ENCODE measurements at places on chromosomes 12 and 14.
A peak's percentile ranks its signal among the peaks of the same experiment; 100 is the strongest.

- DNase-seq: no peak
Observed at GRCh38 chr12:77998236-77998786, 167.6 kb downstream of the NAV3 start.

GRCh38 chr14:68211886-68212285 is 392.3 kb downstream of the RAD51B start:
- DNase-seq: no peak

DNA sequence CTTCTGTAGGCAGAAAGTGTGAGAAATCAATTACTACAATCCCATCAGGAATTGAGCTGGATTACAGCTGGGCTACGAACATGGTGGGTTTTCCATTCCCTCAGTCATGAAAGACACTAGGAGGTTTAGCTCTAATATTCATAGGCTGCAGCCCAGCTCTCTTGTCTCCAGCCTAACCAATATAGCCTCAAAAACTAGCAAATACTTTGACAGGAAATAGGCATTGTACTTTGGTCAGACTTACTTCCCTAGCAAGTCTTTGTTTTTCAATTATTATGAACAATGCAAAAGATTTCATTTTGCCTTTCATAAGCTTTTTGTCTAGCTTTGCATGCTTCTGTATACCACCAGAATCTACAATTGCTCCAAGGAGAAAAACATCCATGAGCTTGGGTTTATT is 296.2 kb downstream of the GPHN start:
- no peak for DNase-seq

GRCh38 chr12:82090165-82090564 is 268.0 kb downstream of the CCDC59 start:
- DNase-seq: no peak

DNA sequence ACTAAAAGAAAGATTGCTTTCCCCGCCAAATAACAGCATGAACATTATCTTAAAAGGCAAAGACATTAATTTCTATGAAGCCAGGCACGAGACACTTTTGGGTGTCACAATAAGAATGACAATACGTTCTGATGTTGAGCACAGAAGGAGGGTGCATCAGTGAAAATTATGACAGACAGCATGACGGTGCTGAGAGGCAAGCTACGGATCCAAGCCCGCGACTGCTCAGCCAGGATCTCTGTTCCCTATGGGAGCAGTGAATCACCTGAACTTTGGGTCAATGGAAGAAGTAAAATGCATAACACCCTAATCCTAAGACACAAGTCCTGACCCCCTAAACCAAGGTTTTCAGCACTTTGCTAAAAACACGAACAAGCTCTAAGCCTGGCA is 51.7 kb downstream of the SLC25A47 start:
- no peak for DNase-seq

GRCh38 chr14:29077916-29078315 is 311.3 kb downstream of the FOXG1 start:
- no peak for DNase-seq

DNA sequence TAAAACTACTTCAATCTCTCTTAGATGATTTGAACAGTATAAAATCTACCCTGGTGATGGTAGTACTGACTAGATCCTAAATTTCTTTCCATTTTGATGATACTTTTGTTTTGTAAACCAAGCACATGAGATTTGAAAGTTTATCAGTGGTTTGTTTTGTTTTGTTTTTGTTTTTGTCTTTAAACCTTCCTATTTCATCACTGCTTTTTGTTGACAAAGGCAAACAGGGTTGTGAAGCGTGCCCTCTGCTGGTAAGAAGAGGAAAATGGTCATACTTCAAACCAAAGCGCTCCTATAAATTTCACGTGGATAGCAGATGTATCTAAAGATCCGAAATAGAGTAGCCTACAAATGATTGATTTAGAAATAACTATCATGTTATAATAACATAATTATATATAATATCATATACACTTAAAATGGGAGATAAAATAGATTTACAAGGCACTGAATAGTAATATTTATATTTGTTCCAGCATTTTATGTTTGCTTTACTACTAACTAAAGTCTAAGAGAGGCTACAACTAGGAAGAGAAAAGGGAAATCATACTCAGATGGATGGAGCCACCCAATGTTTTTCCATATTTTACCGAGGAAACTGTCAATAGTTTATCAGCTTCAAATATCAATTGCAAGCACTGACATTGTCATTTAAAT is 254.0 kb upstream of the USP15 start:
- peak; percentile 53 for DNase-seq

DNA sequence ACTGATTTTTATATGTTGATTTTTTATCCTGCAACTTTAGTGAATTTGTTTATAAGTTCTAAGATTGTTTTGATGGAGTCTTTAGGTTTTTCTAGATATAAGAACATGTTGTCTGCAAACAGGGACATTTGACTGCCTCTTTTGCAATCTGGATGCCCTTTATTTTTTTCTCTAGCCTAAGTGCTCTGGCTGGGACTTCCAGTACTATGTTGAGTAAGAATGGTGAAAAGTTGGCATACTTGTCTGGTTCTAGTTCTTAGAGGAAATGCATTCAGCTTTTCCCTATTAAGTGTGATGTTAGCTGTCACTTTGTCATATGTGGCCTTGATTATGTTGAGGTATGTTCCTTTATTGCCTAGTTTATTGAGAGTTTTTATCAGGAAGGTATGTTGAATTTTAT is 68.1 kb downstream of the ERC1 start:
- DNase-seq: no peak

DNA sequence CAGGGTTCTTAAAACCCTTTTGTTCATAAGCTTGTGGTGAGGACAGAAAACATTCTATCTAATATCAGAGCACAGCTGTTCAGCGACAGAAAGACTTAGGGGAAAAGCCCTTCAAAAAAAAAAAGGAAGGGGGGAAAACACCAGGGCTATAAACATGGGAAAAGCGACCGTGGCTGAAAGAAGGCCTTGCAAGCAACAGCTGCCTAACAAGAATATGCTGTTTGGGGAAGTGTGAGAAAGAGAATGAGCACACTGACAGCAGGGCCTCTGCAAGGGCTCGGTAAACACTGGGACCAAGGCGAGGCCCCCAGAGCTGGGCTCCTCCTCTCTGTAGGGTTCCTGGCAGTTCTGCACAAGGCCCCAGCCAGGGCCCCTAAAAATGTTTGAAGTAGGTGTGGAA is 27.4 kb upstream of the CCND2 start:
- DNase-seq: peak; percentile 55

DNA sequence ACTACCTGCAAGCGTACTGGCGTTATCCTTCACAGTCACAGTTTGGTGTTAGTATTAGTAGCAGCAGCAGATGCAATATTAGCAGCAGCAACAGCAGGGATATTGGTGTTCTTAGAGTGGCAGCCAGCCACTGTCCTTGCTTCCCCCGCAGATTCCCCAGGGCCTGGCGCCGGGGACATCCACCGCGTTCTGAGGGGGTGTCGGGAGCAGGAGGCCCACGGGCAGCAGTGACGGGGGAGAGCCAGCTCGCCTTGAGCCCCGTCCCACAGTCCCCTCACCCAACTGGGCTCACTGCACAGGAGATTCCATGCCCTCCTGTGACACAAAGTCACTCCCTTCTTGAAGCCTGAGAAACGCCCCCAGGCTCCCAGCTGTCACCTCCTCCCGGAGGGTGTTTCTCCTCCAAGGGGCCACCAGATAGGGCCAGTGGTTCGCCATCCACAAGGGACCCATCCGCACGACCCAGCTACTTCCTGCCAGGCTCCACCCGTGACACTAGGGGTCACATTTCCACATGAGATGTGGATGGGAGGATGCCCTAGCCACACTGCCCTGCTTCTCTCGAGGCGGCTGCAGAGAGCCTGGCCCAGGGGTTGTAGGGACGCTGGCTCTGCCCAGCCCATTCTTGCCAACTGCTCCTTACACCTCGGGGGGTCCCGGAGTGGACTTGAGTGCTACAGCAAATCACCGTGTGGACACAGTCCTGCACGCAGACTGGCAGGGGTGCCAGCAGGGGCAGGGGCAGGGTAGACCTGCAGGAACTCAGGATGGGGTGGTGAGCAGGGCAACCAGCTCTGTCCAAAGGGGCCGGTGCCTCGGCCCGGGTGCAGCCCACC is 123.1 kb downstream of the PIWIL1 start:
- no peak for DNase-seq

DNA sequence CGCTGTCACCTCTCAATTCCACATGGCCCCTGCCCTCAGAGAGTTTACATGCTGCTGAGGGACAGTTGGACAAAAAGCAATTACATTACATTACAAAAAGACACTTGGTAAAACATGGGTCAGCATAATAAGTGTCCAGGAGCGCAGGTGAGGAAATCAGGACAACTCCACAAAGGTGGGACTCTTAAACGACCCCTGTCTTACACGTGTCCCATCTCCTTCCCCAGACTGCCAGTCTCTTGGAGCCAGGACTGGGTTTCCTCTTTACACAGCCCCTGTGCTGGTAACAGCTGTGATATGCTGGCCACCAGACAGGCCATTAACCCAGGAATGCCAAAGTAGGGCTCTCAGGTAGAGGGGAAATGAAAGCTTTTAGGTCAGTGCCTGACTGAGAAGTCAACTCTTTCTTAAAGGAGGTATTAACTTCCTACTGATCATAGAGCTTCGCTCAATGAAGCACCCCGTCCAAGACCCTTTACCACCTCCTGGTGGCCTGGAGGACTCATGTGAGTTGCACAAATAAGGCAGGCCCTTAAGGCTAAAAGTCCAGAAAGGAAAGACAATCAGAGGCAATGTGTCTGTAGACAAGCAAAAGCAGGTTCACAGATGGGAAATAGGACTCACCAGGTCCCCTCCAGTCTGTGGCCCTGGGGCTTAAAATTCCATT is 55.5 kb downstream of the ANO2 start:
- peak; percentile 56 for DNase-seq

GRCh38 chr14:30369502-30370180 is 189.3 kb upstream of the G2E3 start:
- DNase-seq: no peak

DNA sequence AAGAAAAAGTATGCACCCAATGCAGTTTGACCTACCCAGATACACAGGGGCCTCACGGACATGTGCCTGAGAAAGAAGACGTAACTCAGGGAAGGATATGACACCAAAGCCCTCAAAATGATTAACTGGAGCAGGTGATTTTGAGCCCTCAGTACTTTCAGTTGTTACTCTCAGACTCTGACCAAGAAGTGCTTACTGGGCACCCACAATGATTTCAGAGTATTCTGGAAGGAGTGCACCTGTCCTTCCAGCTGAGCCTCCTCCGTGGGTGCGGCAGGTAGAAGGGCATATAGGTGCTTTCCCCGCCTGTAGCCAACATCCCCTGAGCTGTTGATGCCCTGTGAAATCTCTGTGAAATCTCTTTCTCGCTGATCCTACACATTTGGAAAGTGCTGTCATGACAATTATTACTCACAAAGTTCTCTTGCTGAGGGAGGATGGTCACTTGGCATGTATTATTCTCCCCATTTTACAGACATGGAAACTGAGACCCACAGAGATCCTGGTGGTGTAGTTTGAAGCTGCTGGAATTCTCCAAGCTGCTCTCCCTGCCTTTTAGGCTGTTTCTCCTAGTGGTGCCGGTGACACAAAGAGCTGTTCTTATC is 154.3 kb upstream of the CCND2 start:
- no peak for DNase-seq
